IMR-90 (cell line): ENCODE measurements at places on chromosomes 12 and 14. TPM values are rescaled to one million over a fixed set of nuclear protein-coding genes. Genes with fewer than 3 reads are reported as not detected.

Gene ADIPOR2
- total RNA-seq: 24.9 and 27.2 TPM in 2 replicates

Gene P2RX7
- total RNA-seq: under 0.01 and 0.18 TPM in 2 replicates

Gene TMEM263
- 99.7 and 154 TPM in 2 replicates for total RNA-seq

Gene GPRC5A
- total RNA-seq: 49.6 and 49.7 TPM in 2 replicates
